ENCODE measurements at places on chromosomes 2 and 18.

- DNase-seq: no peak
Measured at GRCh38 chr2:150646746-150647145, 159.3 kb upstream of the RND3 start.

DNA sequence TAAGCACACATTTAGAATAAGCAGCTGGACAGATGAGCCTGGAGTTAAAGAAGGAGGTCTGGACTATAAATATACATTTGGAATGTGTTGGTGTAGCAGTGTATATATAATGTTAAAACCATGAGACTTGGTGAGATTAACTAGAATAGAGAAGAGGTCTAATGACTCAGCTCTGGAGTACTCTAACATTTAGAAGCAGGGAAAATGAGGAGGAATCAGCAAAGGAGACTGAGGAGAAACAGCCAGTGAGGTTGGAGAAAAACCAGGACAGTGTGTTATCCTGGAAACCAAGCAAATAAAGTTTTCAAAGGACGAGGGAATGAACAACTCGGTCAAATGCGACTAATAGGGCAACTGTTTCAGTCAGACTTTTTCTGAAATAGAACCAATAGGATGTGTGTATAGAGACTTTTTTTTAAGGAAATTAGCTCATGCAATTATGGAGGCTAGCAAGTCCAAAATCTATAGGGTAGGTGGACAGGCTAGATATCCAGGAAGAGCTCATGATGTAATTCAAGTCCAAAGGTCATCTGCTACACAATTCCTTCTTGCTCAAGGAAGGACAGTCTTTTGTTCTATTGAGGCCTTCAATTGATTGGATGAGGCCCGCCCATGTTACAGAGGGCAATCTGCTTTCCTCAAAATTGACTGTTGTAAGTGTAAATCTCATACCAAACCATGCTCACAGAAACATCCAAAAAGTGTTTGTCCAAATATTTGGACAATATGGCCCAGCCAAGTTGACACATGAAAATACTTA, 10.8 kb upstream of the SESTD1 start:
- no peak for DNase-seq

- no peak for DNase-seq
Measured at GRCh38 chr2:148814143-148814859, 60.7 kb upstream of the KIF5C start.

DNA sequence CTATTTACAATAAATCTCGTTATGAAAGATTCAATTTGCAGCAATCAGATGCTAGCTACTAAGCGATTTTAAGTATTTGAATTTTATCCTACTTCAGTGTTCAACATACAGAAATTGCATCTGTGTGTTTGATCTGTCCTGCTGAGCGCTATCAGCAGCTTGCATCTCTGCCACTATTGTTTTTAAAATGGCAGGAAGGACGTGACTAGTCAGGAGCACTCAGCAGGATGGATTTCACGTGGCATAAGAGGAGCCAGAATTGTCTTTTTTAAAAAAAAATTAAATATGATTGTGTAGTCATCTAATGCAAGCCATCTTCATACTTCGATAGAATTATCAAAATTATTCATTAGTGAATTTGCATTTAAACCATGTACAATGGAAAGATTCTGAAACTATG, 2.8 kb upstream of the KLHL14 start:
- no peak for DNase-seq

GRCh38 chr2:151260573-151261230, 961 bp downstream of the RBM43 start:
- DNase-seq: no peak

DNA sequence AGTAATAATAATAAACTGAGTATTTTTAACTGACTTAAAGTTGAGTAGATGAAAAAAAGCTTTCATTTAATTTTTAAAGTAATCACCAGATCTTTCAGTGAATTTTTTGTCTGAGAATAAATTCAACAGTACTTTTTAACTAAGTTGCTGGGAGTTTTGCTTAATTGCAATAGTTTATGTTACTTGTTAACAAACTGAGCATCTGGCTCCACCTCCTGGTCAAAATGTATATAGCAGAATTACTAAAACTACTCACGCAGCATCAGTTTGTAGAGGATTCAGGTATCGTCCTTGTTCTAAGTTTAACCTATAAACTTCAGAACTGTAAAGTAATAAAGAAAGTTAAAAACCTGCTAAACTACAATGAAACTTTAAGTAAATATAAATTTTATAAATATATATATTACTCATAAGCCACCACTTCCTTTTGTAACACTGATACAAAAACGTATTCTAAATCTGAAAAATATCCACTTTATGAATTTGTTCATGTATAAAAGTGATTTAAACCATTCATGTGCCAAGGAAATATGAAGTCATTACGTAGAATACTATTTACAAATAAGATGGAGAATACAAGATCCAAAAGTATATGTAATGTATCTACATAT, 21.3 kb downstream of the NOL10 start:
- DNase-seq: no peak

GRCh38 chr18:8051453-8051852, 484.3 kb downstream of the PTPRM start:
- DNase-seq: no peak

GRCh38 chr18:63135101-63135500, 184.5 kb downstream of the BCL2 start:
- no peak for DNase-seq

DNA sequence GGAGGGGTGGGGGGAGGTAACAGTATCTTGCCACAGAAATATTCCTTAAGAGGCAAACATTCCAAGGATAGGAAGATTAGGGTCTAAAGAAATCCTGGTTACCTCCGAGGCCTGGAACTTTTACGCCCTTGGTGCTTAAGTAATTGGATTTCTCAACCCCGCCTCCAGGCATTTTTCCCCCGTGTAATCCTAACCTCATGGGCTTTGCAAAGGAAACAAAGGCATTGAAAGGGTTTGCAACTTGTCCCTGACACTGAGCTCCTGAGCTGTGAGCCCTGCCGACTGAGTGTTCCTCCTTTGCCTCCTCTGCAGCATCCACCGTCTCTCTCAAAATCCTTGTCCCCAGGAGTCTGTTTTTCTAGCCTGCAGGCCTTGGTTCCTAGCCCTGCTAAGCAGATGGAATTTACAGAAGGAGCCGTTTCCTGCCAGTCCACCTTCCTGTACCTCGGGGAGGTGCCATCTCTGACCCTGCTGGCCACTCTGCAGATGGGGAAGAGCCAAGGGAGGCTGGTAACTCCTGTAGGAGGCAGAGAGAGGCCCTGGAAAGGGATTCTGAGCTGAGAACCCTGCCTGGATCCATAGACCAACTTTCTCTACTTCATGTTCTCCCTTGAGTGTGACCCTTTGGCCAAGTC, 24.2 kb downstream of the TET3 start:
- DNase-seq: no peak

DNA sequence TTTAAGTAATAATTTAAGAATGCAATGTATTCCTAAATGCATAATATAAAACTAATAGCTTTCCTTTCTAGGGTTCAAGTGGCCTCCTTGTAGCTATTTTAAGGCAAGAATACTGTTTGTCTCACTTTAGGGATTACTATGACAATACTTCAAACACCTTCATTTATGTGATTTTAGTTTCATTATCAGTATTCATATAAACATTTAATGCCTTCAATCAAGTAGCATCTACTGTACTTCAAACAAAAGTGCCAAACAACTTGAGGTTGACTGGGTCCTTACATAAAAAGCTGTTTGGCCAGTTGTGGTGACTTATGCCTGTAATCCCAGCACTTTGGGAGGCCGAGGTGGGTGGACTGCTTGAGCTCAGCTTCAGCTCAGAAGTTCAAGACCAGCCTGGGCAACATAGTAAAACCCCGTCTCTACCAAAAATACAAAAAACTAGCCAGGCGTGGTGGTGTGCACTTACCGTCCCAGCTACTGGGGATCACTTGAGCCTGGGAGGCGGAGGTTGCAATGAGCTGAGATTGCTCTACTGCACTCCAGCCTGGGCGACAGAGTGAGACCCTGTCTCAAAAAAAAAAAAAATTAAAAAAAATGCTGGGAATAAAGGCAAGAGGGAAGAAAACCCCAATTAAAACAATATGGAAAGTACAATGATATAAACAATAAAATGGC, 9.3 kb downstream of the MEX3C start:
- no peak for DNase-seq

DNA sequence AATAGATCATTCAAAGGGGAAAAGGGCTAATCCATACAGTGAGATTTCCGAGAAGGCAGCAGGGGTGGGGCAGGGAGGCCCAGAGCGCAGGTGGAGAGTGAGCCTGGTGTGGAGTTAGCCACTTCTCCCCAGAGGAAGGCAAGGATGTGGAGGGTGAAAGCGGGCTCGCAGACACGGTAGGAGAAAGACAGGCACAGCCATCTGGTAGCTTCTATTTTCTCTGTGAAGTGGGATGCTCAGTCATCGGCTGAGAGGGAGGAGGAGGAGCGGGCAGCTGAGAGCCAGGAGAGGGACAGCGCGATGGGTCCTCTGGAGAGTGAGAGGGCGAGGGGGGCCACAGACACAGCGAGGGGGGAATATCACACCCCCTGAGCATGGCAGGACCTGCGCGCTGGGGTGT, 153.3 kb upstream of the NDUFV2 start:
- no peak for DNase-seq

DNA sequence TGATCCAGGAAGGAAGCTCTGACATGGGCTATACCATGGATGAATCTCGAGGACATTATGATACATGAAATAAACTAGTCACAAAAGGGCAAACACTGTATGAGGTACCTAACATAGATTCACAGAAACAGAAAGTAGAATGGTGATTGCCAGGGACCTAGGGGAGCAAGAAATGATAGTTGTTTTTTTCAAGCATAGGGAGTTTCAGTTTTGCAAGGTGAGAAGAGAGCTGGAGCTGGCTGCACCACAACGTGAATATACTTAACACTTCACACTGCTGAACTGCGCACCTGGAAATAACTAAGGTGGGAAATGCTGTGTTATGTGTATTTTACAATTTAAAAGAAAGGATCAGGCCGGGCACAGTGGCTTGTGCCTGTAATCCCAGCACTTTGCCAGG, 13.2 kb upstream of the AGAP1 start:
- DNase-seq: no peak

DNA sequence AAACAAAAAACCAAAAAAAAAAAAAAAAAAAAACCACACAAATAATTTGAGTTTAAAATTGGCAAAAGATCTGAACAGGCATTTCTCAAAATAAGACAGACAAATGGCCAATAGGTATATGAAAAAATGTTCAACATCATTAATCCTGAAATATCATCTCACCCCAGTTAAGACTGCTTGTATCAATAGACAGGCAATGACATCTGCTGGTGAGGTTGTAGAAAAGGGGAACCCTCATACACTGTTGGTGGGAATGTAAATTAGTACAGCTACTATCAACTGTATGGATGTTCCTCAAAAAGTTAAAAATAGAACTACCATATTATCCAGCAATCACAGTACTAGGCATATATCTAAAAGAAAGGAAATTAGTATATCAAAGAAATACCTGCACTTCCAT, 523.1 kb downstream of the XIRP2 start:
- no peak for DNase-seq

DNA sequence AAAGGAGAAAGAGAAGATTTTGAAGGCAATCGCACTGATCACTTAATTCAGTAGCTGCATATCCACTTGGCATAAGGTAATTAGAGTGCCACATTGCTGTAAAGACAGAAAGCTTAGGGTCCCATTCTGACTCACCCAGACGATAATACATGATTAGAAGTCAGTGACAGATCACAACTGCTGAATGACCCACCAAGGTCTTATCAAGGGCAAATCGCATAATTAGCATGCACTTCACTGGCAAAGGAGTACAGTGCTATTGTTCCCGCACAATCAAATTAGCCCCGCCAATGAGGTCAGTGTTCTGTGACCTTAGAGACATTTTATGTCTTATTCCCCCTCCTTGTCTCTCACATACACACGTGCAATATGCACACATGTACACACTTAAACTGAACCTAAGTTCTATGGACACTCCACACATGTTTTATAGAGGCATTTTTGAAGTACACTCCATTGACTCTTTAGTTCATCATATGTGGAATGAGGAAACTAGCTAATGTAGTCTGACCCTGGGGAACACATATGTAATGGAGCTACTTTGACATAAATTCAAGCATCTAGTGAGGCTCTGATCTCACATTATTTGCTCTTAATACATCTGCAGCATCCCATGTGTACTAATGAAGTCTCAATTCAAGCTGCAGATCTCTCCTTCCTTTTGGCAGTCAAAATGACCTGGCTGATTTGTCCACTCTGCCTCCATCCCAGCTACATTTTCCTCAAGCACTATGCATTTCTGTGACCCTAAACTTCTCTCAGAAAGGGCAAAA, 673.8 kb upstream of the FANCL start:
- no peak for DNase-seq

DNA sequence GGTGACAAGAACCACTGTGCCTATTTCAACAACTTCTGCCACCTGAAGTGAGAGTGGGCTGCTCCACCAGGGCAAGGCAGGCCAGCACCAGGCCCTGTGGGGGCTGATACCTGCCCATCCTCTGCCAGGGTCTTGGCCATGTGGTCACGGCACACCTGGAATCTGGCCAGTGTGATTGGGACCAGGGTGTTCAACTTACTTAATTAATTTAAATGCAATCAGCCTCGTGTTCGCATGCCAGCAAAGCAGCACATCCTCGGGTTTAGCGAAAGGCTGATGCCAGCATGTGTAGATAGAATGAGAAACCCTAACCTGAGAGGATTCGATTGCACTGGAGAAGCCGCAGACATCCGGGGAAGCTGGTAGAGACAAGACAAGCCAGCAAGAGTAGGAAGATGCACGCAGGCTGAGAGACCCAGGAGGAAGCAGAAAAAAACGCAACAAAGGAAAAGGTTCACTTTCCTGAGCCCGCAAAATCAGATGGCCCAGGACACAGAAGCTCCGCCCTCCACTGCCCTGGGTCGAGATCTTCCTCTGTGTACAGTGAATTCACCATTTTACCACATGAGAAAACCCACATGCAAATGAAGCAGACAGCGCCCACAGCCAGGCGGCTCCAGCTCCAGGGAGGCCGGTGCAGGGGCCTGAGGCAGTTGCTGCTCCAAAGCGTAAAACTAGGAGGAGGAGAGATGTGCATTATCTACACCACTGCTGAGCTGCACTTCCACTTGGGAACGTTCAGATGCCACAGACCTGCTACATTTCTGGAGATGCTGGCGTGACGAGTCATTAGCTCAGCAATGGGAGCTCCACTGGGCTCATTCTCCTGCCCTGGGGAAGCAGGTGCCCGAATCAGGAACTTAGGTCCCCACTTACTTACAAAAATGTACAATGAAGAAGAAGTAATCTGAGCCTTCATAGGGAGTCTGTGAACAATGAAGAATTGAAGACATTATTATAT, 92.1 kb downstream of the TMEM18 start:
- DNase-seq: no peak

GRCh38 chr2:147663962-147664361, 180.9 kb upstream of the ACVR2A start:
- DNase-seq: no peak
